Spleen (tissue), 13 donors: ENCODE measurements at places on chromosomes 1 and 21. TPM values are rescaled to one million over a fixed set of nuclear protein-coding genes. Genes with fewer than 3 reads are reported as not detected.

DNA sequence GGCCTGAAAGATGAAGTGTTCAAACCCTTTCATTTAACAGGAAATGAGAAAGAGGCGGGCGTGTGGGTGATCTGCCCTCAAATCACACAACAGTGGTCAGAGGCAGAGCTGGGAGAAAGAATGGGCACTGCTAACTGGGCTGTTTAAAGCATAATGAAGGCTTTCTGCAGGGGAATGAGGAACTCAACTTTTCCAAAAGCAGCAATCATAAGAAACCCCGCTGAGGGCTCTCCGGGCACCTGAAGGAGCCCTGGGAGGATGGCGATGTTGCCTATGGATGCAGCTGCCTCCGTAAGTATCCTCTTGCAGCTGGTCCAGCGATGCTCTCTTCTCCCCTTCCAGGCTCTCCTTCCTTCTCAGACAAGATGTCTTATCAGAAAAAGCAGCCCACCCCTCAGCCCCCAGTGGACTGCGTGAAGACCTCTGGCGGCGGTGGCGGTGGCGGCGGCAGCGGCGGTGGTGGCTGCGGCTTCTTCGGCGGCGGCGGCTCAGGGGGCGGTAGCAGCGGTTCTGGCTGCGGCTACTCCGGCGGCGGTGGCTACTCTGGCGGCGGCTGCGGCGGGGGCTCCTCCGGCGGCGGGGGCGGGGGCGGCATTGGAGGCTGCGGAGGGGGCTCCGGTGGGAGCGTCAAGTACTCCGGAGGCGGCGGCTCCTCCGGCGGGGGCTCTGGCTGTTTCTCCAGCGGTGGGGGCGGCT, 1.2 kb downstream of the LORICRIN start:
- DNase-seq, result no peak

DNA sequence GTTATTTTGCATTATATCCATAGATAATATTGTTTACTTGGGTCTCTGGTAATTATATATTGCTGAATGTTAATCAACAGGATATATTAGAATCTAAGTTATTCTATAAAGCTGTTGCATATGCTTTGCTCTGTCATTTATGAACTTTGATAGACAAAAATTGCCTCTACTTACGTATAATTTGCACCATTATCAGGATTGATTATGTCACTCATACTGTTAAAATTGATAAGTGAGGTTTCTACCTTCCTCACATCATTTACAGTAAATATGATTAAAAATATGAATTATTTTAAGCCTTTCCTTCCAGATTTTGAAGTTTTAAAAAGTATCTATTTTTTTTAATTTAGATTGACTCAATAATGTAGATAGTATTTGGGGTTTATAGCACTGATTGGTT, 1540.4 kb upstream of the PRMT6 start:
- DNase-seq, result no peak

PTGS2 gene
- 1.3 TPM for total RNA-seq

- DNase-seq, result no peak
Measured at GRCh38 chr1:207097871-207098324, 6.1 kb upstream of the C4BPA start.

DNA sequence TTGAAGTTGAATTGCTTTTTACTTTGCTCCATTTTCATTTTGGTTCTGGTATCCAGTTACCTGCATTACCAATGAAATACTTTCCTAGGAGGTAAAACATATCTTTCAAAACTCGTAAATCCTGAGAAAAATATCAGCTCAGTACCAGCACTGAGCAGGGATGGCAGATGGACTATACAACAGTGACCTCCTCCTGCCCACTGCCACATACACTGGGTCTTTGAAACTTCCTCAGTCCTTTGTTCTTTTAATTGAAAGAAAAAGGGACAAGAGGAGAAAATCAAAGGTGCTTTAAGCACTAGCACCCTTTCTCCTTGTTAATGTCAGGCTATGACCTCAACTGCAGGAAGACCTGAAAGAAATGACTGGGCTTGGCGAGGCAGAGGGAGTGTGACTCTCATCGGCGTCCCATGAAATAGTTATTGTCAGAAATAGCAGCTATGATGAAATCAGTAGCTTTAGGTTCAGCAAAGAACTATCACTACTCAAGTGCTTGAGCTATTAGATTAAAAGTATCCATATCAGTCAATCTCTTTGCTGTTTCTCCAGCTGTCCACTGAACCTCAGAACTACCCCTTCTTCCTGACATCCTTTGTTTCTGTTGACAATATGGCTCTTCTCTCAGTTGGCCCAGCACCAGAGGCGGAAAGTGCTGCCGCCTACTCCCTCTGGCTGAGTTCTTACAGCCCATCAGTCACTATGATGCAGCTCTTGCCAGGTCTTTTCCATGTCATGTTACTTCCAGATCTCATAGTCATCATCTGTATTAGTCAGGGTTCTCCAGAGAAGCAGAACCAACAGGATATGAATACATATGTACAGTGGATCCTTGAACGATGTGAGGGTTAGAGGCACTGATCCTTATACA, 207.0 kb upstream of the MAP1LC3C start:
- no peak for DNase-seq

- no peak for DNase-seq
Measured at GRCh38 chr1:223233019-223233409, 90.0 kb upstream of the TLR5 start.

- no peak for DNase-seq
Measured at GRCh38 chr1:171902527-171902926, 61.2 kb downstream of the DNM3 start.

GRCh38 chr1:188660572-188660971, 1817.1 kb downstream of the BRINP3 start:
- DNase-seq, result no peak

- DNase-seq, result no peak
Measured at GRCh38 chr1:168714012-168714411, 15.0 kb downstream of the DPT start.

DNA sequence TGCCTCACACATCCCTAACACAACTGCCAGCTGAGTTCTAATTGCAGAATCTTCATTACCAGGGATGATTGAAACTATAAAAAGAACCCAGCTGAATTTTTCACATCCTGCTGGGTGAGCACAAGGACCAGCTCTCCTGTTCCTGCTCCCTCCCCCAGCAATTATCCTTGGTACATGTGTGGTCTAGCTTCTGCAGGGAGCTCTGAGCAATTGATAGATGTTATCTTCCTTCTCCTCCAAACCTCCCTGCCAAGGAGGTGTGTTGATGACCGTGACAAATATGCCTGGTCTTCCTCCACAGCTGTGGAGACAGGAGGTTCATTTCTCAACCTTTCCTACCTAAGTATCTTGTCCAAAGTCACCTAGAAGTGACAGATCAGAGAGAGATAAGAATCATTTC, 65.3 kb upstream of the MAN1A2 start:
- no peak for DNase-seq

DNA sequence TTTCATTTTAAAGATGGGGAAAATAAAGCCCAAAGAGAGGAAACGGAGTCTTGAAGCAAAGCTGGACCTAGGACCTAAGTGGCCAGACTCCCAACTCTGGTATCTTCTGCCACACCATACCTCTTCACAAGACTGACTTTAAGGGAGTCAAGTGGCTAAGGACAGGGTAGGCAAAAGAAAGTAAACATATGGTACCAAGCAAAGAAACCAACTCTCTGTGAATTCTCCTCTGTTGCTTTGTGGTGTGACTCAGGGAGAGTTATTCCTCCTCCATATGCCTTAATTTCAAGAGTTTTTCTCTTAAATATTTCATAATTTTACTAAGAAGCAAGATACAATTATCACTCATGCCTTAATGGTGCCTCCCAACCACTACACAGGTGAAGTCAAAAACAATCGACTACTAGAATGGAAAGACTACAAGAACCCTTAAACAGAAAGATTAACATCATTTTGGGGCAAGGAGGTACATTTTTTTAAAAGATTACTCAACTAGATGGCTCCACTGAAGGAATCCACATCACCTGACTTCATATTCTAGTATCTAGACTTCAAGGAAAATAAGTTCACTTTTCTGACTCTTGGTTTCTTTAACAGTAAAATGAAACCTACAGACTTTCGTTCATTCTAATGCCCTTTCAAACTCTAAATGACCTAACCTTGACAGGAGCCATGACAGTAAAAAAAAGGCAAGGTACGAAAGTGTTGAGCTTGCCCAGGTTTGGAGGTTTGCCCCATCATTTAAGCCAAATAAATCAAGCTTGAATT, 44.2 kb downstream of the LUZP1 start:
- DNase-seq, result no peak

CD48 gene
- total RNA-seq, result 179 TPM

DNA sequence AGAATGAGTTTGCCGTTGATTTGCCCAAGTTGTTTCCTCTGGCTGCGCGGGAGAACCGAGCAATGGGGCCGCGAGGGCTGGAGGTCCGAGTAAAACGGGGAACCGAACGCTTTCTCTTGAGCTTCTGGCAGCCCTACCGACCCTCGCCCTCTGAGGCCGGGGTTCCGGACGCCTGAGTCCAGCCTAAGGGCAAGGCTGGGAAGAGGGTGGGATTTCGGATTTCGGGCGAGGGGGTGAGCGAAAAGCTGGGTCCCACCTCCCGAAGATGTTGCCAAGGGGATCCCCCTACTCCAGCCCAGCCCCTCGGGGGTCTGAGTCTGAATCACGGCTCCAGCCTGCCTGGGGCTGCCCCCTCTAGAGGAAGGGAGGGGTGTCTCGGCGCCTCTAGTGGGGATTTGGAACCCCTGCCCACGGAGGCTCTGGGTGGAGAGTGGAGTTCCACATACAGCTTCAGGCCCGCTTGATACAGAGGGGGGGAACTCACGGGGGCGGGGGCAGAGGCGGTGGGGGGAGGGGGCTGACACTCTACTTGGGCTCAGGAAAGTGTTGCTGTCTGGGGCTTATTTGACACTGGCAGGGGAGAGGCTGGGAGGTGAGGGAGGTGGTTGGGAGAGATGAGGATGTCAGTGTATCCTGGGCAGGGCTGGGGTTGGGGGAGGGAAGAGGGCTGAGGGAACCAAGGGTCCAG, 617 bp downstream of the KIRREL1 start:
- DNase-seq, result no peak

BTBD8 gene
- total RNA-seq, result 6.9 TPM

DNA sequence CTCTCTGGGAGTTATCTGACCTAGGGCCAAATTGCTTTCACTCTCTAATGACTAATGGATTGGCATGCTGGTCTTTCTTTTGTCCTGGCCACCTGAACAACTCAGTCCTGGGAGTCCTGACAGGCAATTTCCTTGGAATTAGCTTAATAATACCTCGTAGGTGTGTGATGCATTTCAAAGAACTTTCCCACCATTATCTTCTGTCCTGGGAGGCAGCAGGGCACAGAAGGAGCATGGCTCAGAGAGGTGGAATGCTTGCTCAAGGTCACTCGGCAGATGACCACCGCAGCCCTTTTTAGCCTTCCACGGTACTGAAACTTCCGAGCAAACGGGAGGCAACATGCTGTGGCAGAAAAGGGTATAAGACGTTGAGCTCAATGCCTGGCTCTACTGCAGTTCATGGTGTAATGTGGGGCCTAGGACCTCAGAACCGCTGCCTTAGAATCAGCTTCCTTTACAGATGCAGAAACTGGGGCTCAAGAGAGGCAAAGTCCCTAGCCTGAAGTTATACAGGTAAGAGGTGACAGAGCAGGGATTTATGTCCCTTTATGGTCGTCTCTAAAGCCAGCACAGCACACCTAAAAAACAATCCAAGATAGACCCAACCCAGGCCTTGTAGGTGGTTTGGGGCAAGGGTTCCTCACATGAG, 3.2 kb downstream of the ID3 start:
- no peak for DNase-seq

RAB7B gene
- 1.8 TPM for total RNA-seq

- DNase-seq, result no peak
Measured at GRCh38 chr1:11157867-11158266, 31.3 kb upstream of the ANGPTL7 start.

GRCh38 chr1:41830726-41831125, 88.0 kb downstream of the HIVEP3 start:
- no peak for DNase-seq

DNA sequence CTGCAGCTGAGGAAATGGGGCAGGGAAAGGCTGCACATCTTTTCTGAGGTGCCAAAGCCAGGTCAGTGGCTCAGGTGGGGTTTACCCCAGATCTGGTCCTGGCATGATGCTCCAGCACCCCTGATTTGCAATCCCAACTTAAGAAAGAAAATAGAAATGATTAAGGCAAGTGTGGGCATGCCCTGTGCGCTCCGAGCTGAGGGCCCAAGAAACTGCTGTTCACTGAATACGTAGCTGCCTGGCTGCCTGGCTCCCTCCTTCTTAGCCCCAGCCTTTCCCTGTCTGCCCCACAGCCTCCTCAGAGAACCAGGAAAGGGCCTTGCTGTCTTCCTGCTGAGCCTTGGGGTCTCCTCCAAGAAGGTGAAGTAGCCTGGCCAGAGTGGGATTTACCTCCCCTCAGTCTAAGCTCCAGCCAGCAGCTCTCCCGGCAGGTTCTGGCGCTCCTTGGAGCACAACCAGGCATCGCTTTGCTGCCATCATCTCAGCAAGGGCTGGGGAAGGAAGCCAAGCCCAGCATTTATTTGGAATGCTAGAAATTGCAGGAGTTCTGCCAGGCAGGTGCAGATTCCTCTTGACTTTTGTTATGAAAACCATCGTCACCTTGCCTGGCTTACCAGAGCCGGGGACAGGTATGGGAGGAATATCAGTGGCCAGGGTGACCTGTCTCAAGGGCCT, 51.3 kb upstream of the SELENON start:
- DNase-seq, result no peak

GRCh38 chr1:182890927-182891610, 51.9 kb downstream of the DHX9 start:
- DNase-seq, result no peak

- DNase-seq, result no peak
Measured at GRCh38 chr1:236810018-236810417, 14.9 kb downstream of the MTR start.

- peak; percentile 47 for DNase-seq
Measured at GRCh38 chr21:42694751-42695696, 41.6 kb downstream of the PDE9A start.

GRCh38 chr1:153525088-153525728, 10.6 kb downstream of the S100A6 start:
- peak; percentile 29 for DNase-seq

- no peak for DNase-seq
Measured at GRCh38 chr1:110856410-110856809, 16.5 kb upstream of the CD53 start.
